ENCODE measurements at places on chromosomes 12 and 14. TPM values are rescaled to one million over a fixed set of nuclear protein-coding genes. Genes with fewer than 3 reads are reported as not detected.
A peak's percentile ranks its signal among the peaks of the same experiment; 100 is the strongest.

Gene PMCH
- total RNA-seq, result not detected

- DNase-seq, result no peak
These were observed 6.0 kb upstream of the TEX52 start for GRCh38 chr12:2862876-2863275.

DNA sequence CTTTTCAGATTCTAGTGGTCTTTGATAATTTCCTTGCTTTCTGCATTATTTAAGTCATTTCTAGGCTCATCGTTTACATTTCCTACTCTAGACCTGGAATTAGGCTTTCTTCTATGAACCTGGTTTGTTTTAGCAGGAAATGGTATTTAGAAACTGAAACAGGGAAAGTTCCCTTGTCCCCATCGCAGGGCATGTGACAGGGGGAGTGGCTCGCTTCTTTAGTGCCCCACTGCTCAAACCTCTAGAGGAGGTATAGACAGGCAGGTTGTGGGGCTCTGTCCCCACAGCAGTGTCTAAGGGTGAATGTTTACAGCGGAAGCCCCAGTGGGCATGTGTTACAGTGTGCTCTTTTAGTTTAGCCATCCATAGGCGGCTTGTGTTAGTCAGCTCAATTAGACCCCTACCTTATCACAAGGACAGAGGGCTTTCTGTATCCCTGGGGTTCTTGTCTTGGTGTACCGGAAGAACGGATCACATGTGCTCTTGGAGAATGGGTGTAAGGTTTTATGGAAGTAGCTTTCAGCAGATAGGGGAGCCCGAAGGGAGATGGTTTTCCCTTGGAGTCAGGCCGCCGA is 25.0 kb downstream of the IFT81 start:
- no peak for DNase-seq

DNA sequence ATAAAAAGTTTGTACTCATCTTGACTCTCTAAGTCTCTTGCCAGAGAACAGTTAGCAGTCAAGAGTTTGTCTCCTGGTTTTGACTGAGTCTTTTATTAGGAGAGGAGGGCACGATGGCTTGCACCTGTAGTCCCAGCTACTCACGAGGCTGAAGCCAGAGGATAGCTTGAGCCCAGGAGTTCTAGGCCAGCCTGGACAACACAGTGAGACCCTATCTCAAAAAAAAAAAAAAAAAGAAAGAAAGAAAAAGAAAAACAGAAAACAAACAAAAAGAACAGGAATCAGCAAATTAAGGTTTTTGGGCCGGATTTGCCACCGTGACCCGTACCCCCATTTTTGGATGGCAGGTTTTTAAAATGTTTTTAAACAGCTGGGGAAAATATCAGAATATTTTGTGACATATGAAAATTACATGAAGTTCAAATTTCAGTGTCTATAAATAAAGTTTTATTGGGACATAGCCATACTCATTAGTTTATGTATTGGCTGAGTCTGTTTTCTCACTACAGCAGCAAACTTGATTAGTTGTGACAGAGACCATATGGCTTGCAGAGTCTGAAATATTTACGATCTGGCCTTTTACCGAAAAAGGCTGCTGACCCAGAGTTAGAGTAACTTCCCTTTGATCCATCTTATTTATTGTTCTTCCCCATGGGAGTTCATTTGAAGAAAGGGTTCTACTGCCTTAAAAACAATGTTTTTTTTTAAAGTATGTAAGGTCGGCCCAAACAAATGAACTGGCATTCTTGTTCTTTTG is 31.2 kb downstream of the VEZT start:
- DNase-seq, result no peak

DNA sequence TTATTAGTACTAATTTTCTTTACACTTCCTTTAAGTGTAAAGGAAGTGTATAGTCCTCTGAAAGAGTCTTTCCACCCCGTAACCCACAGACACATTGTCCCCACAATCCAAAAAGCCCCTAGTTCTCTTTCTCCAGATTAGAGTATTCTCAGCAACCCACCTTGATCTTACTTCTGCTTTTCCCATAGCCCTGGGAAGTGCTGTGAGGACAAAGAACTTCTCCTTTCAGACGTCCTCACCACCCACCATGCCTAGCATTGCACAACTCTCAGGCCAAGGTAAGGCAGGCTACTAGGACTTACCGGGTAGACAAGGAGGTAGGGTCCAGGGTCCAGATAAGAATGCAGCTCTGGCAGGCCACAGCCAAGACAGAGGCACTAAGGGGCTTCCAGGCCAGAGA is 7.4 kb downstream of the AAAS start:
- DNase-seq, result no peak

Gene DPPA3
- not detected for total RNA-seq

DNA sequence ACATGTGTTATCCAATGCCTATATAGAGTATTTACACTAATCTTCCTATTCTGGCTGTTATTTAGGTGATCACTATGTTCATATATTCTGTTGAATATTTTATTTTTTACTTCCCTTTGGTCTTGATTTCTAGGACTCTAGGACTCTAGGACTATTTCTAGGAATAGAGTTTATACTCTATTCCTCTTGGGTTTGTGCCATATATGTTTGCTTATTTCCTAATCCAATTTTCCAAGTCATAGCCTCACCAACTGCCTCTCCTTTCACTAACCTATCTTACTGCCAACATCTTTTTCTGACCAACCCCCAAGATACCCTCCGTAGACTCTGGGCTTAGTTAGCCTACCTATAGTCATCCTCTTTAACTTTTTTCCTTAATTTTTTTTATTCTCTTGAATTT is 28.5 kb downstream of the ARF6 start:
- DNase-seq, result no peak

DNA sequence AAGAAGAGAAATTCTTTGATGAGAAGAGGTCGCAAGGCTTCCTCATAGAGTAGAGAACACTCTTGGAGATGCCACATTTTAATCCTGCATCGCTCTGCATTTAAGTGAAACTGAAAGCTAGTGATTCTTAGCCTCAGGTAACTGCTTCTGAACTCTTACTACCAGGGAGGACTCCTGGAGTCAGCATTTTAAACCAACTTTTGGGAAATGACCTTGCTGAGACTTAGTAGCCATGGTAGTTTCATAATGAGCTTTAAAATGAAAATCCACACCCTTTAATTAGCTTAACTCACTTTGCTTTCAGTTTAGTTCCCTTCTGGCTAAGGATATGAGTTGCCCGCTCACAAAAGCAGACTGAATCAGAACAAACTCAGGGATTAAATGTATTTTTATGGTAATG is 80.3 kb downstream of the SYNE2 start:
- no peak for DNase-seq

DNA sequence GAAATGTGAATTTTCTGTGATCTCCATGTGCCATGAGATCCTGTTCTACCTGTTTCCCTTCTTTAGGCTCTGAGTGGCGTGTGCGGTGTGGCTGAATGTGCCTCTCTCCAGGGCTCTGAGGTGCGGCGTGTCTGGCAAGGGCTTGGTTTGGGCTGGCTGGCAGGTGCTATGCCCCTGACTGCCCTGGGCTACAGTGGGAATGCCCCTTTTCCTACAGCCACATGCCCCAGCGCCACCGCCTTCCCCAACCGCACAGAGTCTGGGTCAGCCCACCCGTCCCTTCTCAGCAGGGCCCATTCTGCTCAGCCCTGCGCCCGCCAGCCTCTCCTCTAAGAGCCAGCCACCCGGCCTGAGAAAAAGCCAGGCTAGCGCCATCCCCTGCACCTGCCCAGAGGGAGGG is 24.7 kb downstream of the BTBD6 start:
- no peak for DNase-seq

DNA sequence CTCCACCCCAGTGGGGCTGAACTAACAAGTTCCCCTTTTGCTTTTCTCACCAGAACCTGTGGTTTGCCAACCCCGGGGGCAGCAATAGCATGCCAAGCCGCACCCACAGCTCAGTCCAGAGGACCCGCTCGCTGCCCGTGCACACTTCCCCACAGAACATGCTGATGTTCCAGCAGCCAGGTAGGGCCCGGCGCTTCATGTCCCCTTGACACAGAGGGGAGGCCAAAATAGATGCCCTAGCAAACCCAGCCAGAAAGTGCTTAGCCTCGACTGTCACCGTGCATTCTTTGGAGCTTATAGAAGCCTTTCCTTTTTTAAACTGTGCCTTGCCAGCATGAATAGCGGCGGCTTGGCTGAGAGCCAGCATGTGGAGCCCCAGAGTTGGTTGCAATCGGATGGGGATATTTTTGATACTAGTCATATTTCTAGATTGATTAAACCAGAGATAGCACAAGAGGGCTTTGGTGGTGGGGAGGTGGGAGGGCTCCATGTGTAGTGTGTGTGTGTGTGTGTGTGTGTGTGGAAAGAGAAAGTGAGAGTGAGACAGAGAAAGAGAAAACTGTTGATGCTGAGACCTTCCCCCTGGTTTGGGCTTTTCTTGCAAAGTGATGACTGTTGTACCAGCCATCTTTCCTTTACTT is 126.1 kb downstream of the GCH1 start:
- peak; percentile 83 for DNase-seq

GRCh38 chr14:61996753-61997152 is 234.5 kb downstream of the SNAPC1 start:
- DNase-seq, result no peak

DNA sequence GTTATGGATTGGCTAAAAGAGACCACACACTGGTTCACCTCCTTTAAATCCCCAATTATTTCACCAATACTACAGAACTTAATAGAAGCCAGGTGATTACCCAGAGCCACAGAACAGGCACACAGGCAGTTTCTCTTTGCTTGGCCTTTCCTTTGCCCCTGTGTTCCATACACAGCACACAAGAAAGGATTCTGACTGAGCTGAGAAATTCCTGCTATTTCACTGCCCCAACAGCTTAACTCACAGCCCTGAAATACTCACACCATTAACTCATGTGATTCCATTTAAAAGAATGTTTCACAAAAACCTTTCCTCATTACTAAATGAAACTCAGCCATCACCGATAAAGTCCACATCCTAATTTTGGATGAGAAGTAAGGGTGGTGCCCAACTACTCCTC is 133.6 kb downstream of the MED13L start:
- DNase-seq, result peak; percentile 35

DNA sequence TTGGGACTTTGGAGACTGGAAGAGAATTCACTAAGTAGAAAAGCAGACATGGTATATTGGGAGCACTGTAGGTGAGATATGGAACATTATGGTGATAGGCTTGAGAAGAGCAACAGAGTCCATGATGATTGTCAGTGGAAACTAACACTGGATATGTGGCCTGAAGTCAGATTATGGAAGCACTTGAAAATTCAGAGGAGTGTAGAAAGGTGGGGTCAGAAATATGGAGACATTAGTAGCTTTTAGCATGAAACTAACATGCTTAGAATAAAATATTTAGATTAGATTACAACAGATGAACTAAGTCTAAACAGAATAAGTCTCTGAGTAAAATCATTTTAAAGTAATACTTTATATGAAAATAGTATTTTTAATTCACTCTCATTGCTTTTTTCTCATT is 499.1 kb downstream of the TMEM117 start:
- no peak for DNase-seq

DNA sequence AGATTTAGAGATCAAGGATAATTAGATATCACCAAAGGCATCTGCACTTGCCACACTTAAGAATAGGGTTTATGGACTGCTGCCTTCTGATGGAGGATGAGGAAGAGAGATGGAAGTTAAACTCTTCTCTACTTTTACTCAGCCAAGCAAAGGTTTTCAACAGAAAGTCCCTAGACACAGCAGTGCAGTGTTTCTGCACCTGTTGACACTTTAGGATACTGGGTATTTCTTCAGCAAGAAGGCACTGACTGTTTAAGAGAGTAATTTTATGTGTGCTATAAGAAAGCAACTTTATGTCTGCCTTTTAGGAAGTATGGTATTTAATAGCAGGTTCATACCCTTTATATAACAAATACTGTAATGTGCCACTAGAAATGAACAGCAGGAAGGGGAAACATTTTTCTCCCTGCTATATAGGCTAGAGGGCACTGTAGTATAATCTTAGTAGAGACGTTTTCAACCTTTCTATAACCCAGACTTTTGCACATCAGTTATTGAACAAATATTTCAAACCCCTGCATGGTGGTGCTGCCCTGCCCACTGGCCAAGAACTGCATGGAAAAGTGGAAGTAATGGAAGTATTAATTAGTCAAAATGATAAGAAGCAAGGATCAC is 225.0 kb upstream of the GRIP1 start:
- DNase-seq, result no peak

DNA sequence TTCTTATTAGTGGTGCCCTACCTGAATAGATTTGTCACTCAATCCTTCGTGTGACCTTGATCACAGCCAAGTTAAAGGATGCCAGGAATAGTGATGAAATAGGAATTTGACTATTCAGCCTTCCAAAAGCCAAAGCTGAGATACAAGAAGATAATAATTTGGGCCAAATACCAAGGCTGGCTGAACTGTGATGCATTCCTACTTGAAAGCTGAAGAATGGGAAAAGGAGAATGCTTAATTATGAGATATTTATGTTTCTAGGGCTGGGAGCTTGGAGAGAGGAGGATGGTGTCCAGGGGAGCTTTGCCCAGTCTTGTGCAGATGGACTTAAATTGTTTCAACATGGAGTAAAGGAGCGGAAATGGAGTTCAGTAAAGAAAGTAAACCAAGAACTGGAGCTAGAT is 5.2 kb downstream of the RNASE7 start:
- no peak for DNase-seq

Gene RAN
- 336 TPM for total RNA-seq

- DNase-seq, result peak; percentile 64
These were observed 55.0 kb upstream of the NELL2 start for GRCh38 chr12:44930972-44931600.

Gene TBC1D30
- total RNA-seq, result 0.35 TPM

Gene NTS
- not detected for total RNA-seq

DNA sequence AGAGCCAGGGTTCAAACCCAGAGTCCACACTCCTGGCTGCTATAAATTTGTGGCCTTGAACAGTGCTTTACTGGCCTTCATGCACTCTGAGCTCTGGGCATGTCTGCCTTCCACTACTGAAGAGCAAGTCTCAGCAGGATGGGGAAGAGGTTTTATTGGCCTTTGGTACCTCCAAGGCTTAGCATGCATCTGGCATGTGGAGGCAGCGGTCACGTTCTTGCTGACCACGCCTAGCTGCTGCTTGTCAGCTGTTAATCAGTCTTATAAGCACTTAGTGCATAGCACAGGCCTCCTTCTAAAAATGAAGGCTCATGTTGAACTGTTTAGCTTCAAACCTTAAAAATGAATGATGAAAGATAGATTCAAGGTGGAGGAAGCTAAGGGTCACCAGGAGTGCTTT is 177.5 kb downstream of the PELI2 start:
- DNase-seq, result peak; percentile 66

GRCh38 chr12:13220838-13221237 is 24.3 kb downstream of the EMP1 start:
- DNase-seq, result no peak

DNA sequence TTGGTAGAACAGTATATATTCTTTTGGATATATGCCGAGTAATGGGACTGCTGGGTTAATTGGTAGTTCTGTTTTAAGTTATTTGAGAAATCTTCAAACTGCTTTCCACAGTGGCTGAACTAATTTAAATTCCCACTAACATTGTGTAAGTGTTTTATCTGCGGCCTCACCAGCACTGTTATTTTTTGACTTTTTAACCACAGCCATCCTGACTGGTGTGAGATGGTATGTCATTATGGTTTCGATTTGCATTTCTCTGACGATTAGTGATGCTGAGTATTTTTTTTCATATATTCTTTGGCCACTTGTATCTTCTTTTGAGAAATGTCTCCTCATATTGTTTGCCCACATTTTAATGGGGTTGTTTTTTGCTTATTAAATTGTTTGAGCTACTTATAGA is 357.4 kb downstream of the C12orf50 start:
- no peak for DNase-seq

GRCh38 chr14:102479777-102480176 is 29.8 kb downstream of the ANKRD9 start:
- peak; percentile 49 for DNase-seq

GRCh38 chr12:66176105-66176900 is 6.5 kb upstream of the TMBIM4 start:
- DNase-seq, result no peak

Gene RAP1B
- total RNA-seq, result 172 TPM

GRCh38 chr12:41333974-41334373 is 145.9 kb downstream of the PDZRN4 start:
- DNase-seq, result no peak

Data from myocyte (in vitro differentiated cells).